Stimulated activated CD4-positive, alpha-beta T cell treated with anti-CD3 and anti-CD28 coated beads, Interleukin-4, amount 100 ng/mL, for 1 hour (primary cell): ENCODE measurements at places on chromosomes 13 and 19.

DNA sequence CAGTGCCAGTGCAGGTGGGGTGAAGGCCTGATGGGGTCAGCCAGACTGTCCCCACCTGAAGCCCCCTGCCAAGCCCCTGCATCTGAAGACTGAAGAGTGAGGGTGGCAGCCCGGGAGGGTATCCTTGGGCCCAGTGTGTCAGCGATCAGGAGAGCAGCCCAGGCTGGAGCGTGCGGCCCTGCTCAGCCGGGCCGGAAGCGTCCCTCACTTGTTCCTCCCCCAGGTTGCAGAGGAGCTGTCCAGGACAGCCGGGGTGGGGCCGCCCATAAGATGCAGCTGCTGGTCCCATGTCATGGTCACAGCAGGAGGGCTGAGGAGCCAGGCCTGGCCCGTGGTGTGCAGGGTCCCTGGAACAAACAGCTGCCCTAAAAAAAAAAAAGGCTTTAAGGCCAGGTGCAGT lies 55.4 kb downstream of the KDM4B start:
- no peak for DNase-seq

- DNase-seq: no peak
These were observed 181.5 kb downstream of the IRS2 start for GRCh38 chr13:109604894-109605293.

- DNase-seq: no peak
These were observed 59.7 kb upstream of the UBL3 start for GRCh38 chr13:29909975-29910674.

DNA sequence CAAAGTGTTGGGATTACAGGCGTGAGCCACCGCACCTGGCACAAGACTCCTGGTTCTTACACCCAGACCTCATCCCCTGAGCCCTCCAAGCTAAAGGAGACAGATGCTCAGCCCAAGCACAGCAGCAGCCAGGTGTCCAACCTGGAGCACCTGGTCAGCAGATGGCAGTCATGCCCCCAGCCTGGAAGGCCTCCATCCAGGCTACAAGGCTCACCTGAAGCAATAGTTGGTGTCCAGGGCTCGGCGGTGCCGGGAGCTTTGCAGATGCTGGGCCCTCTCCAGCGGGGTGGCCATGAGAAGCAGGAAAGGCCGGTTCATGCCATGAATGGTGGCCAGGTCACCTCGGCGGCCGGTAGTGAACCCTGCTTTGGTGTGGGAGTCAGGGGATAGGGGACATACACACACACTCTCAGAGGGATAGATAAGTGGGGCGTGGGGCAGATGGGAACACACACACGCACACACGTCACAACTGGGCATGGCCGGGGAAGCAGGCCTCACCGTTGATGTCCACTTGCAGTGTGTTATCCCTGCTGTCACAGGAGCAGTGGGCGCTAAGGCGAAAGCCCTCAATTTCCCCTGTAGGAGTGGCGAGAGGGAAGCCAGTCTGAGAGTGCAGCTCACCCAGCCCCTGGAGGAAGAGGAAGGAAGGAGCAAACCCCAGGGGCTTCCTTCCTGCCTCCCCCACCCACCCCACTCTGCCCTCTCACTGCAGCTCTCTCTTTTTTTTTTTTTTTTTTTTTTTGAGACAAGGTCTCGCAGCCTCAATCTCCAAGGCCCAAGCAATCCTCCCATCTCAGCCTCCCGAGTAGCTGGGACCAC lies 11.8 kb downstream of the TGFB1 start:
- DNase-seq: no peak

DNA sequence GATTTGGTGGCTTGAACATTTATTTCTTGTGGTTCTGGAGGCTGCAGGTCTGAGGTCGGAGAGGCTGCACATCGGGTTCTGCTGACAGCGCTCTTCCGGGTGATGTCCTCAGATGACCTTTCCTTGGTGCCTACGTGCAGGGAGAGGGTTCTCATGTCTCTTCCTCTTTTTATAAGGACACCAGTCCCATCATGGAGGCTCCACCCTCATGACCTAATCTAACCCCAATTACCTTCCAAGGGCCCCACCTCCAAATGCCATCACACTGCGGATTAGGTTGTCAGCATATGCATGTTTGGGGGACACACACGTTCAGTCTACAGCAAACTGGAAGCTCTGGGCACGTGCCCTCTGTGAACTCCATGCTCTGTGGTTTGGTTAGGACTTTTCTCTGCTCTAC lies 338.6 kb downstream of the FGF9 start:
- no peak for DNase-seq

GRCh38 chr13:98775844-98776598 lies 23.5 kb upstream of the SLC15A1 start:
- DNase-seq: no peak

DNA sequence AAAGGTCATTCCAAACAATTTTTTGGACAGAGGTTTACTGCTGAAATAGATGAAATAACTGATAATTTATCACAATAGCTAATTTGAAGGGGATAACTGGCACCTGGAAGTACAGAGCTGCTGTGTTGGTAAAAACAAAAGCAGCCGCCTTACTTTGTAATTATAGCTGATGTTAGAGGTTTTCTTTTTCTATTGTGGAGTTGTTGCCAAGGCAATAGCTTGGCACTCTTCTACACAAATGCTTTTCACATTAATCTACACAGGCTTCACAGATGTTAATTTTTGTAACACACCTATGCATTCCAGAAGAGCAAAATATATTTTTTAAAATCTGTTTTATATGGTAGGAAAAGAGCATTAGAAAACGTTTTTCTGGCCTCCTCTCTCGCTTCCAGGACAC lies 56.9 kb downstream of the LACC1 start:
- no peak for DNase-seq
